ENCODE measurements at places on chromosomes 7 and 10.

- no peak for DNase-seq
Observed at GRCh38 chr10:1392127-1392526, 335.9 kb downstream of the WDR37 start.

- DNase-seq = no peak
Observed at GRCh38 chr10:33947544-33947943, 613.1 kb upstream of the NRP1 start.

- DNase-seq = no peak
Observed at GRCh38 chr10:3654496-3654895, 130.5 kb downstream of the KLF6 start.

DNA sequence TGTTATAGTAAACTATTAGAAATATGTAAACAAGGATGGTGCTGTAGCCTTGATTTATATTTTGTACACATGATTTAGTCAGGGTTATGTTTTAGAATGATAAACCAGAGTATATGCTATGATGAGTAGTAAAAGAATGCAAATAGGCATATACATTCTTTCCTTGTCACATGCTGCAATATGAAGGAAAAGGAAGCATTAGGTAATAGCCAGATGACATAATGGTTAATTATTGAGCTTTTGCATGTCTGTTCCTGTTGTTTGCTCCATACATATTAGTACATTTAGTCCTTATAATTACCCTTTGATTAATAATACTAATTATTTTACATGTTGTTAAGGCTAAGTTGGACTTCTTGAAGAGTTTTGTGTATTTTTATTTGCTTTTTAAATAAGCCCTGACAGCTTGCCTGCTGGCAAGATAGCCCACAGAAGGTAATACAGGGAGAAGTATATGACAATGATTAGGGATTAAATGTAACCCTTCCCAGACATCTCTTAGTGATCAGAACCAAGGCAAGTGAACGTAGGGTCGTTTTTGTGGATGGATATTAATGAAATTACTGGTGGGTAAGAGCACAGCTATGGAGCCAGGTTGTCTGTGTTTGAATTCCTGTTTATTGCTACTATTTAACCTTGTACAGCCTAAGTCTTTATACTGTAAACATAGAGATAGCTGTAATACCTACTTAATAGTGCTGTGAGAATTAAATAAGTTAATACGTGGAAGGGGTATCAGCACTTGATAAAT, 68.4 kb downstream of the PHTF2 start:
- no peak for DNase-seq

DNA sequence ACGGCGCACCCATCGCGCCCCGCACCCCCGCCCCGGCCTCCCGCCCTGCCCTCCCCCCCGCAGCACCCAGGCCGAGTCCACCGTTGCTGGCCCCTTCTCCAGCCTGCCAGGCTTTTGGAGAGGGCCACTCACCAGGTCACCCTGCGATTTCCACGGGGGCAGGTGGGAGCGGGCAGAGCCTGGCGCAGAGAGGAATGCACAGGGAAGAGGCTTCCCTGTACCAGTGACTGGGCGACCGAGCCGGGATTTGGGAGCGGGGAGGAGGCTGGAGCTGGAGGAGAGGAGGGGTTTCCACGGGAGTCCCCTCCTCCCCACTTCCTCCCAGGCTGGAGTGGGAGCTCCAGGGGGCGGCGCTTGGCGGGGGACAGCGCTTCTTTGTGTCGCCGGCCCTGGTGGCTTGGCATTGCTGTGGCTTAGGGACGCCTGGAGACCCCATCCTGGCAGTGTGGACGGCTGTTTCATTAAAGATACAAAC, 19.3 kb downstream of the TCAF1 start:
- DNase-seq = no peak

Measured in stimulated activated CD8-positive, alpha-beta memory T cell treated with anti-CD3 and anti-CD28 coated beads, Interleukin-4, amount 100 ng/mL, for 24 hours (primary cell).